NB4 (cell line): ENCODE measurements at places on chromosomes 3 and 15.

- DNase-seq, result peak; percentile 26
Observed at GRCh38 chr3:157175691-157176507, 16.0 kb upstream of the CCNL1 start.

GRCh38 chr3:187662848-187663409 lies 7.3 kb downstream of the SST start:
- peak; percentile 10 for DNase-seq

- no peak for DNase-seq
Observed at GRCh38 chr3:129662191-129662608, 55.7 kb upstream of the PLXND1 start.

DNA sequence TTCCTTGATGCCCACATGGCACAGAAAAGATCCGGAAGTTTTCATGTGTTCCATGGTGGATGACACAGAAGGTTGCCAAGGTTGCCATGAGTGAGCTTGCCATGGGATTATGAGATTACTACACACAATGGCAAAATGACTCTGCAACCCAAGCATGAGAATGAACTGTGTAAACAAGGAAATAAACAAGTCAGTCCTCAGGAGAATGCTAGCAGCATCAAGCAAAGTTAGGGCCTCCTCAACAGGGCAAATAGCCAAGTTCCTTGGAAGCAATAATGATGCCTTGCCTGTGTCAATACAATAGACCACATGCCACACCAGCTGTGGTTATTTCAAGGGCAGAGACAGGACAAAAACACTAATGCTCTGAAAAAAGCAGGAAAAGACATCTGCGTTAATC lies 41.8 kb downstream of the AQR start:
- no peak for DNase-seq

DNA sequence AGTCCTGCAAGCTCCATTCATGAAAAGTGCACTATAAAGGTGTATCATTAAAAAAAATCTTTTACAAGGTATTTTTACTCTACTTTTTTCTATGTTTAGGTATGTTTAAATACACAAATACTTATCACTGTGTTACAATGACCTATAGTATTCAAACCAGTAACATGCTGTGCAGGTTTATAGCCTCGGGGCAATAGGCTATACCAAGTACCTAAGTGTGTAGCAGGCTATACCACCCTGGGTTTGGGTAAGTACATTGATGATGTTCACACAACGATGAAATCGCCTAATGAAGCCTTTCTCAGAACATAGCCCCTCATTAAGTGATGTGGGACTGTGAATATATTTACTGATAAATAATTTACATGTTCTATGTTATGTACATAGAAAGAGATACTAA lies 104.6 kb downstream of the ATP1B3 start:
- no peak for DNase-seq
